Activated T-helper 1 cell treated with anti-CD3 and anti-CD28 coated beads, Interleukin-12 subunit alpha, Interleukin-12 subunit beta, Interleukin-2, Interleukin-4 antibody, amounts not matched to agents 30 ng/mL and 10 ng/mL and 1 ng/mL, durations not matched to agents 14 hours and 24 hours and 36 hours (primary cell): ENCODE measurements at places on chromosomes 5 and 9. TPM values are rescaled to one million over a fixed set of nuclear protein-coding genes. Genes with fewer than 3 reads are reported as not detected.

MAP1B gene
- total RNA-seq, result not detected in 2 replicates

TAF11L5 gene
- total RNA-seq, result not detected in 2 replicates

TMOD1 gene
- total RNA-seq, result 0.81 and 0.86 TPM in 2 replicates

STK32A gene
- total RNA-seq, result not detected in 2 replicates

SELENOP gene
- total RNA-seq, result not detected in 2 replicates

SPINK5 gene
- total RNA-seq, result not detected in 2 replicates

PPP3R2 gene
- not detected in 2 replicates for total RNA-seq

GAPT gene
- not detected in 2 replicates for total RNA-seq

NEUROG1 gene
- total RNA-seq, result not detected in 2 replicates

BAAT gene
- 0.08 TPM in 1 of 2 replicates, not detected in the other for total RNA-seq

ZNF366 gene
- not detected in 2 replicates for total RNA-seq

IRGM gene
- 0.96 and 1.4 TPM in 2 replicates for total RNA-seq

AK1 gene
- 17.2 and 20.8 TPM in 2 replicates for total RNA-seq

ZER1 gene
- total RNA-seq, result 21.1 and 21.5 TPM in 2 replicates

POLR1E gene
- 59.8 and 61.0 TPM in 2 replicates for total RNA-seq

ADAMTS13 gene
- 1.2 and 1.7 TPM in 2 replicates for total RNA-seq

CORO2A gene
- 1.3 TPM in 2 replicates for total RNA-seq

OTP gene
- not detected in 2 replicates for total RNA-seq

LCN12 gene
- total RNA-seq, result 1.8 and 1.9 TPM in 2 replicates

ARHGEF39 gene
- 7.9 and 8.8 TPM in 2 replicates for total RNA-seq

SLU7 gene
- 37.4 and 47.4 TPM in 2 replicates for total RNA-seq

CDH12 gene
- not detected in 2 replicates for total RNA-seq

TGFBI gene
- total RNA-seq, result not detected in 2 replicates

FBP2 gene
- total RNA-seq, result not detected in 2 replicates

IL4 gene
- 56.9 and 57.1 TPM in 2 replicates for total RNA-seq

NPR3 gene
- total RNA-seq, result not detected in 2 replicates

FCN2 gene
- not detected in 2 replicates for total RNA-seq

SLC23A1 gene
- 1.4 and 1.5 TPM in 2 replicates for total RNA-seq

OLFM1 gene
- 0.47 and 0.66 TPM in 2 replicates for total RNA-seq

COL23A1 gene
- total RNA-seq, result not detected in 2 replicates

PCDHGA3 gene
- total RNA-seq, result 0.10 TPM in 1 of 2 replicates, not detected in the other

SLF1 gene
- total RNA-seq, result 15.4 and 17.9 TPM in 2 replicates

SLC6A3 gene
- not detected in 2 replicates for total RNA-seq

NUTM2G gene
- not detected in 2 replicates for total RNA-seq

PPIC gene
- total RNA-seq, result not detected in 2 replicates

GABRA1 gene
- total RNA-seq, result not detected in 2 replicates
